ENCODE measurements at places on chromosomes 7 and 10. TPM values are rescaled to one million over a fixed set of nuclear protein-coding genes. Genes with fewer than 3 reads are reported as not detected.

ZNF138 gene
- total RNA-seq, result 7.2 TPM

DNA sequence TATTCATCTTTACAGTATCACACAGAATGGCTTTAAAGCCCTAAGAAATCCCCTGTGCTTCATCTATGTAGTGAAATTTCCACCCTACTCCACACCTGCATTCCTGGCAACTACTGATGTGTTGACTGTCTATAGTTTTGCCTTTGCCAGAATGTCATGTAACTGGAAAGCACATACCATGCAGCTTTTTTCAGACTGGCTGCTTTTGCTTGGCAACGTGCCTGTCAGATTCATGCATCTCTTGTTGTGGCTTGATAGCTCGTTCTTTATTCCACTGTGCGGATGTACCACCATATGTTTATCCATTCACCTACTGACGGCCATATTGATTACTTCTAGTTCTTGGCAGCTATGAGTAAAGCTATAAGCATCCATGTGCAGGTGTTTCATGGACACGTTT is 30.6 kb downstream of the RBM17 start:
- H3K4me3 ChIP-seq, result no peak overlapping the region
- no peak overlapping the region for H3K27ac ChIP-seq
- peaks cover 4% of the 10 kb centered on the region for H3K36me3 ChIP-seq

DNA sequence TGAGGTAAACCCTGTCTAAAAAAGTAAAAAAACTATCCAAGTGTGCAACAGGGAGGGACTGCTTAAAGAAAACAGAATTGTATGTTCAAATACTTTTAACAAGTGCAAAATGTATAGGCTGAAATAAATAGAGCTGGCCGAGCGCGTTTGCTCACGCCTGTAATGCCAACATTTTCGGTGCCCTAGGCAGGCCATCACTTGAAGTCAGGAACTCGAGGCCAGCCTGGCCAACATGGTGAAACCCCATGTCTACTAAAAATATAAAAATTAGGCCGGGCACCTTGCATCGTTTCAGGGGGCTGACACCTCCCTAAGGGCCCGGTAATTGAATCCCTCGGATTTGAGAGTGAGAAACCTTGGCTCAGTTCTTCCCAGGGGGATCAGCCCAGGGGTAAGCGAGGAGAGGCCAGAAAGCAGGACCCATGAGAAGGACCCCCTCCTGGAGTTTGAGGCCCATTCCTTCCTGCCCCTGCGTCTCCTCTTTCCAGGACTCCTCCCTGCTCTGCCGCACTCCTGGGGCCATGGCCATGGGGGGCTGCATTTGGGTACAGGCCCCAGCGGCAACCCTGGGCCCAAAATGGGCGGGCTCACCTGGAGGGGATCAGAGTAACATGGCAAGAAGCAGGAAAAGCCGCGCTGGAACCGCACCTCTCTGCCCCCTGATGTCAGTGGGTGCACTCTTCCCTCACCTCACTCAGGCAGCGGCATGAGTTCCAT is 75.5 kb upstream of the TMEM248 start:
- H3K4me1 ChIP-seq, result peaks cover 6% of the 10 kb centered on the region
- no peaks in the 10 kb centered on the region for H3K36me3 ChIP-seq
- peak overlapping the region; percentile 90 for H3K27ac ChIP-seq
- H3K4me3 ChIP-seq, result peak overlapping the region; percentile 93

C10orf105 gene
- not detected for total RNA-seq

DNA sequence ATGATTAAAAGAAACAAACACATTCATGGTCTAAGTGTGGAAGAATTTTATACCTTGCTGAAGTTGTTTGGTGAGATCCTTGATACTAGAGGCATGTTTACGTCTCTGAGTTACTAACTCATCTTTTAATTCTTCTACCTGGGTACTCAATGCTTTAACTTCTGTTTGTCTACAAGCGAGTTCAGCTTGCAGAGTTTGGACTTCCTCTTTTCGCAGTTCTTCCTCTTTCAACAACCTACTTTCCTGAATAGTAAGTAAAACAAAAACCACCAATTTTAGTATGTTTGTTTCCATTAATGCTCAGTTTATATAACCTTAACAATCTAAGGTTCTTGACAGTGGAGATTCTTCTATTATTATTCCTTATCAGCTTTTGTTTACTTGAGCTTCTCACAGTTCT is 42.9 kb downstream of the CCDC186 start:
- H3K27ac ChIP-seq, result no peak overlapping the region
- no peak overlapping the region for H3K4me3 ChIP-seq
- H3K27me3 ChIP-seq, result no peaks in the 10 kb centered on the region

DNA sequence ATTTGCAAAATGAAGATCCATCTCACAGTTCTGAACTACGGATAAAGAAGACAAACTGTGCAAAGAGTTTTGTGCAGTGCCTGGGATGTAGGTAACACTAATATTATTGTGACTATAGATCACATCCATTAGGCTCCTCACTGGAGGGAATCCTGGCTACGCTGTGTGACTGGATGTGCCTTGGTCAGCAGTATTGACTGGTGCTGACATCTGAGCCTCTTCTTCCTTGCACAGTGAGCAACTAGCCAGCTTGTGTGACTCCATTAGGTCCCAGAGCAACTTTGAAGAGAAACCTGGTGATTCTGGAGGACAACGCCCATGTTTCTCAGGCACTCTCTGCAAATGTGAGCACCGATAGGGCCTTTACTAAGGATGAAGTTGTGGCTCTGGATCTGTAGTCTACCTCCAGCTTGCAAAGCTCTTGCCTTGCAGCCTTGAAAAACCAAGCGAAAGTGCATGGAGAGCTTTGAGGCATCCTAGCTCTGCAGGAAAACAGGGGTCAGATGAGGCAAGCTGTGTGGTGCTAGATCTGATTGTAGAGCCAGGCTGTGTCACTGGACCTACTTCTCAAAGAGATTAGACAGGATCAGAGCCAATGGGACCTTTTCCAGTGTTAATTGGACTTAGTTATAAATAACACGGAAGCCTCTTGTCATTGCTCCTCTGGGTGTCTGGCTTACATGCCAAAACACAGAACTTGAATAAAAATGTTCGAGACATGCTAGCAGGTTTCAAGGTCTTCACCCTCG is 303.6 kb upstream of the LYZL1 start:
- no peaks in the 10 kb centered on the region for H3K36me3 ChIP-seq
- H3K4me3 ChIP-seq, result no peak overlapping the region
- H3K27me3 ChIP-seq, result peaks cover 8% of the 10 kb centered on the region

TSPAN33 gene
- total RNA-seq, result 74.0 TPM

DNA sequence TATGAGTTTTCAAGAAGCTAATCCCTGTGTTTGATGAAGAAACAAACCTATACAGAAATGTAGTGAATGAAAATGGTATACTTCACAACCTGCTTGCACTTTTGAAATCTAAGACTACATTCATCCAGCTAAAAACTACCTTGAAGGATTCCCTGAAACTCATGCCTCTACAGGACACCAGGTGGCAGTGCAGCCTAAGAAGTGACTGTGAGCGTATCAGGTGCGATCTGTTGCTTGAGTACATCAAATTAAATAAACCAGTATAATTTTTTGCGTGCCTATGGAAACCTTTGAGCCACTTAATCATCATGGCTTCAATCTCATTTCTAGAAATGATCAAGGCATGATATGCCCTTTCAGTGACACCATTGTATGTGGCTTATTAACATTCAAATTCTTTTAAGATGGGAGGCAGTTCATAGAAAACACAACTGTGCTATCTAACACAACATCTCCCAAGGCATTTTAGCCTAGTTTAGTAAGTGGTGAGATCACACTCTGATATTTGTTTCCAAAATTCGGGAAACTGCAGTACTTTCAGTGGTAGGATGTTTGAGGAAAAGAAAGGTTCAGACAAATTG is 57.4 kb downstream of the PPP1R17 start:
- no peaks in the 10 kb centered on the region for H3K36me3 ChIP-seq
- peak; percentile 63 for DNase-seq
- H3K4me1 ChIP-seq, result no peaks in the 10 kb centered on the region
- H3K27me3 ChIP-seq, result peaks cover 6% of the 10 kb centered on the region
- H3K27ac ChIP-seq, result no peak overlapping the region

NCF1 gene
- 48.8 TPM for total RNA-seq

DNA sequence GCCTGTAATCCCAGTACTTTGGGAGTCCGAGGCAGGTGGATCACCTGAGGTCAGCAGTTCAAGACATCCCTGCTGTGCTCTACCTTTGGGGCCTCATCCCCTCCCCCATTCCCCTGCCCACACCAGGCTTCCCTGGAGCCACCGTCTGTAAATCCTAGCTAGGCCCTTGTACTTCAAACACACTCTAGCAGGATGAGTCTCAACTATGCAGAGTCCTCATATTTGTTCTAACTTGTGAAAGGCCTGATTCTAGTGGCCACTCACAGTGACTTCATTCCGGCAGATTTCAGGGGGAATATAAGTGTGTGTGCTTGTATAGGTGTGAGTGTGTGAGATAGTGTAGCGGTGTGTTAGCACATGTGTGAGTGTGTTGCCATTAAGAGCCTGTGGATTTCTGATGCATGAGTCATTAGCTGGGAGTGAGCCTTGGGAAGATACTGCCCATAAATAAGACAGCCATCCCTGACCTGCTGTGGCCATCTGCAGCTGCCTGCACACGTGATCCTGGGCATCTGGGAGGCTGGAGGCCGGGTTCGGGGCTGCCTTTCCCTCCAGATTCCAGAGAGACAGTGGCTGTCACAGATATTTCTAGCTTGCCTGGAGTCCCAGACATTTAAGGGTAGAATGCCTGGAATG is 1.7 kb upstream of the NEURL1 start:
- peaks cover 6% of the 10 kb centered on the region for H3K4me1 ChIP-seq
- peaks cover 22% of the 10 kb centered on the region for H3K27me3 ChIP-seq
- no peak overlapping the region for H3K27ac ChIP-seq
- DNase-seq, result no peak
- peak overlapping the region; percentile 78 for H3K4me3 ChIP-seq

DNA sequence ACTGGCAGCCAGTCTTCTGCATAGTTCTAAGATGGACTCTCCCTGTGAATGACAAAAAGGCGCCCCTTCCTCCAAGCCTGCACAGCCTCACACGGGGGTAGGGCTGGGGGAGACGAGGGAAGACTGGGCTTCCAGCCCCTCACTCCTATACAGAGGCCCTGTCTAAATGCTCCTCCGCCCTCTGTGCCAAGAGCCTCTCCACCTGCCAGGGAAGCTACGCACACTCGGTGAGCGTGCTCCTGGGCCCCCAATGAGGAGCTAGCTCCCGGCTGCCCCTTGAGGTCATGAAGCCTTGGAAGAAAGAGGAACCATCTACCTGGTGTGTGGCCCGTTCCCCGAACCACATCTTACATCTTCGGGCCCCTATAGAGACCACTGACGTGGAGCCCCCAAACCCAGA is 54.8 kb downstream of the CRTAC1 start:
- H3K27ac ChIP-seq, result no peak overlapping the region
- H3K4me1 ChIP-seq, result no peaks in the 10 kb centered on the region
- peaks cover 52% of the 10 kb centered on the region for H3K27me3 ChIP-seq

DNA sequence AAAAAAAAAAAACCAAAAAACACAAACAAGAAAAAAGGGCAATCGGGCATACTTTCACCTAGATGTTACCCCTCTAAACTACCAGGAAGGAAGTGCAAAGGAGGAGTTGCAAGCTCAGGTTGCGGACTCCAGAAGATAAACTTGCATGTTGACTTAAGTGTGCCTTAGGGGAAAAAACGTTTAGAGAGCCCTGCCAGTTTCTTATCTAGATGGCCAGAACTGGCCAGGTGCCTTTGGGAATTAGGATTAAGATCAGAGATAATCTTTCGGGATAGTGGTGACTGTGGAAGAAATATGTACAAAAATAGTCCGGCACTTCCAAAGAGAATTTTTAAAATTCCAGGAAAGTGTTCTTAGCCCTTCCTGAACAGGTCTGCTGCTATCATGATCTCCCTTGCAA is 17.6 kb downstream of the EVX1 start:
- no peaks in the 10 kb centered on the region for H3K36me3 ChIP-seq
- H3K4me3 ChIP-seq, result no peak overlapping the region
- no peak overlapping the region for H3K27ac ChIP-seq
- no peaks in the 10 kb centered on the region for H3K4me1 ChIP-seq
- peaks cover 59% of the 10 kb centered on the region for H3K27me3 ChIP-seq

SLC13A1 gene
- total RNA-seq, result not detected

CYP2W1 gene
- not detected for total RNA-seq

- peaks cover 16% of the 10 kb centered on the region for H3K27me3 ChIP-seq
- no peaks in the 10 kb centered on the region for H3K36me3 ChIP-seq
- no peak for DNase-seq
Observed at GRCh38 chr10:129951101-129951969, 12.7 kb downstream of the EBF3 start.
